Urothelium cell line (cell line): ENCODE measurements at places on chromosomes 4 and X.

DNA sequence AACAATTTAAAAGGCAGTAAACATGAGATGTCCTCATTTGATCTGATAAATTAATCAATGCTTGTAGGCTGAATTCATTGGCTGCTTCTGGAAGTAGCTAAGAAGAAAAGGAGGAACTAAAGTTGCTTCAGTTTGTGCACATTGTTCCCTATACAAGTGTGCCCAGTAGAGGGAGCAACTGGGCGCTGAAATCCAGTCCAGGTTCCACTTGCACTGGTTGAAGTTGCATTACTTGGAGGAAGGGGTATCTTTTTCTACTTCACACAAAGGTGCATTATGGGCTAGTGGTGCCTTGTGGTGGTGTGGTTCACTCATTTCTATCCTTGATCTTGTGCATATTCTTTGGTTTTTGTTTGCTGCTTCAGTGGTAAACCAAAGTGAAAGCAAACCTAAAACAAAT, 67.9 kb upstream of the SOX3 start:
- DNase-seq = peak; percentile 4

GRCh38 chr4:119097282-119097900, 38.2 kb upstream of the MYOZ2 start:
- DNase-seq = no peak

DNA sequence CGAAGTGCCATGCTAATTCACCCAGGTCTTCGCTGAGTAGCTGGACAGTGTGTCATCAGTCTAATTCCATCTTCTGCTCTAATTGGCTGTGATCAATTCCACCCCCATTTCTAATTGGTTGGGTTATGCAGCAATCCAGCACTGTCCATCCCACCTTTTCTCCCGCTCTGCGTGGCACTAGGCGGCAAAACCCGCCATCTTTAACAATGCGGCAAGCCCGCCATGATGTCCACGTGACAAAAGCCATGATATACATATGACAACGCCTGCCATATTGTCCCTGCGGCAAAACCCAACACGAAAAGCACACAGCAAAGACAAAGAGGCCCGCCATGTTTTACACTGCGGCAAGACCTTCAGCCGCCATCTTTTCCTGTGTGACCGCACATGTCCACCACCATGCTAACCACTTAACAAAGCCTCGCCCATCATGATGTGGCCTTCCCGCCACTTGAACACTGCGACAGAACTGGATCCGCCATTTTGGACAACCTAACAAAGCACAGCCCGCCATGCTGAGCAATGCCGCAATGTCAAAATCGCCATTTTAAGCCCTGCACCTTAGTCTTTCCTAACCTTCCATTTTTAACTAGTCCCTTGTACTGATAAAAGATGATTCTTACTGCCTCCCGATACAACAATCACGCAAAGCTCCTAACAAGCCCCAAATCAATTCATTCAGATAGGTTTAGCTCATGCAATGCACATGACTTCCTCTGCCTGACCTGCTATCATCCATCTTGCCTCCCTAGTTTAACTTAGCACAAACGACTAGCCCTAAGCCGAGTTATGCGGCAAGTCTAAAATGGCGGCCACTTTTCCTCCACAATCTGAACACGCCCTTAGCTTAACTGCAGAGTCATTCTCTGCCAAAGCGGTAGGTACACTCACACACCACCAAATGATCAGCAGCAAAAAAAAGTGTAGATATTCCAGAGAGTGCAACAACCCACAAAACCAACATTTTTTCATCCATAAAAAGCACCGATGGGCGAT, 288.3 kb downstream of the CHIC1 start:
- no peak for DNase-seq

GRCh38 chr4:36385951-36386571, 104.6 kb downstream of the DTHD1 start:
- no peak for DNase-seq
